ENCODE measurements at places on chromosomes 13 and 19.

- no peak for DNase-seq
Observed at GRCh38 chr19:33000510-33000909, 28.5 kb downstream of the FAAP24 start.

GRCh38 chr13:27806744-27807387 is 14.6 kb downstream of the GSX1 start:
- no peak for DNase-seq

DNA sequence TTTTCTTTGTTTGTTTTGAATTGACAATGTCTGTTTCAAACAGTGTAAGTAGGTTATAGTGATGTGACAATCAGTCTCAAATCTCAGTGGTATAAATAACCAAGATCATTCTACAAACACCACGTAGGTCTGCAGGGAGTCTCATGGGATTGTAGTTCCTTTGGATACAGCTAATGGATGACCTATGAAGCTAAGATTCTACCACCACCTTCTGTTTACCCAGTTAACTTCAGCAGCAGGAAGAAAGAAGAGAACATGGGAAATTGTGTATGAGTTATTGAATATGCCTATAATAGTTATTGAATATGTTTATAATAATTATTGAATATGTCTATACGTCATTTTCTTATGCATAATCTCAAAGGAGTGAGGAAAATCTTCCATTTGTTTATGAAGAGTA is 63.9 kb upstream of the SLITRK5 start:
- DNase-seq: no peak

DNA sequence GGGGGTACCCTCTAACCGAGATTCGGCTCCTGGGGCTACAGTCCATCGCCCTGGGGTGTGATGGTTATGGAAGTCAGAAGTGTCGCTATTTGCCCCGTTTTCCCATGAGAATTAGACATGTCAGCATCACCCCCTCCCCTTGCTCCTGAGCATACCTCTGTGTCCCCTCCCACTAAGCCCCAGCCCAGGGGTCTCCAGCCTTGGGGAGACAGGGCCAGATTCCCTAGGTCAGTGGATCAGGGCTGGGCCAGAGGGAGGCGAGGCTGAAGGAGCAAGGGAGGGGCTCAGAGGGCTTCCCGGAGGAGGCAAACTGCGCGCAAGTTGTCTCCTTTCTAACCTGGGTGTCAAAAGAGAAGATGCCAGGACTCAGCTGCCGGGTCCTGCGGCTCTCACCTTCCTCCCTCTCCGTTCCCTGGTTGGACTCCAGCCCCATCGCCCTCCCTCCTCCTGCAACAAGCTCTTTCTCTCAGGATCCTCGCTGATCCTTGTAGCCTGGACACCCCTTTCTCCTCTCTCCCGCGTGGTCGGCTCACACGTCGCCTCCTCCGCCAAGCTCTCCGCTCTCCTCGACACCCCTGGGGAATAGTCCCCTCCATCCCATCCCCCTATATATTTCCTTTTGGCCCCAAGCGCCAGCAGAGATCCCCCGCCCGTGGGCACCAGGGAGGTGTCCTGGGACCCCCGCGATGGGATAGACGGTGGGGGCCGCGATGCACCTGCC is 459 bp upstream of the TMEM59L start:
- no peak for DNase-seq

- no peak for DNase-seq
Observed at GRCh38 chr13:61901946-61902541, 486.4 kb upstream of the PCDH20 start.

Data from fibroblast of lung (primary cell).